ENCODE measurements at places on chromosomes 12 and 14.
A peak's percentile ranks its signal among the peaks of the same experiment; 100 is the strongest.

- no peak for DNase-seq
These were observed 7.5 kb downstream of the CCDC88C start for GRCh38 chr14:91409928-91410718.

DNA sequence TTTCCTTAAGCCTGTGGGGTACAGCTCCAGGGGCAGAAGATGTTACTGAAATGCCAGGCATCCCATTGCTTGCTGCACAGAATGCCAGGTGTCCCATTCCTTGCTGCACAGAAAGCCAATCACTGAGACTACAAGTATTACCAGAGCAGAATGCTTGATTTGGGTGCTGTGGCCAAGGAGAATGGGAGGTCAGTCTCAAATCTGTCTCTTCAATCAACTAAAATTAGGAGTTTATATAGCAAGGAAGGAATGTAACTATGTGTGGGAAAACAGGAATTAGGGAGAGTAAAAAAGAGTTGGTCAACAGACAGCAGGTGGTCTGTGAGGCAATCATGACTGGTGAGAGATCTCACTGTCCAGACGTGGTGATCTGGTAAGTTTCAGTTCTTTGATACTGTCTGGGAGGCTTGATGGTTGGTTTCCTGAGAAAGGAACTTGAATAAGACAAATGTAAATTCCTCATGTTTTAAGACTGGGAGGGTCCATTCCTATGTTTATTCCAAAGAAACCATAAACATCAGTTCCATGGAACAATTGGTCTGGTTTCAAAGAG, 31.2 kb upstream of the VASH1 start:
- no peak for DNase-seq

DNA sequence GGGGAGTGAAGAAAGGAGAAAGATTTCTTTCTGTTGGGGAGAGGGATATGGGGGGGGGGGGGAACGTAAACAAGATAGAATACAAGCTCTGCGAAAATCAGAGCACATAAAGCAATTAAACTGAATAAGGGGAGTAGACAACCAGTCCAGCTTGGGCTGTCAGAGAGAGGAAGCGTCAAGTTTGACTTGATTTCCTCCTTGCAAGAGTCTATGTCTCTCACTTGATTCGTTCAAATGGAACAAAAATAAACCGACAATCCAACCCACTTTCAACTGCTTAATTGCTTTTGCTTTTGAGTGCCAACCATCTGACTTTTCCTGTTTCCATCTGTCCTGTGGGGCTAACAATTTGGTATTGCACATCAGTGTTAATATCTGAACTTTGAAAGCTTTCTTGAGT, 942 bp downstream of the SYT1 start:
- DNase-seq: no peak

- DNase-seq: no peak
These were observed 8.5 kb upstream of the PTPRB start for GRCh38 chr12:70645494-70646317.

- DNase-seq: no peak
These were observed 2.0 kb downstream of the TPI1 start for GRCh38 chr12:6869049-6870021.

DNA sequence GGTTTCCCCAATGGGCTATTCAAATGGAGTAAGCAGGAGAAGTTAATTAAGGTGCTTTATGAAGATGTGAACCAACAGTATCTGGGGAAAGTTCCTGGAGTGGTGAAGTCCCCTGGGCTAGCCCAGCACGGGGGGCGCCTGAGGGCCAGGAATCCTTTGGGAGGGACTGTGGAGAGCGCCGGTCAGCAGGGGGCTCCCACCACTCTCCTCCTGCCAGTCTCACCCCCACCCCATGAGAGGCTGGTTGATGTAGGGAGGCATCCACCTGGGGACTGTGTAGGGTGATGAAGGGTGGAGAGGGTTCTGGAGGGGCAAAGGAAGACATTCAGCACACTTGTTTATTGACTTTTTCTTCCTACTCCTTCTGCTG, 4.4 kb downstream of the CEBPE start:
- no peak for DNase-seq

DNA sequence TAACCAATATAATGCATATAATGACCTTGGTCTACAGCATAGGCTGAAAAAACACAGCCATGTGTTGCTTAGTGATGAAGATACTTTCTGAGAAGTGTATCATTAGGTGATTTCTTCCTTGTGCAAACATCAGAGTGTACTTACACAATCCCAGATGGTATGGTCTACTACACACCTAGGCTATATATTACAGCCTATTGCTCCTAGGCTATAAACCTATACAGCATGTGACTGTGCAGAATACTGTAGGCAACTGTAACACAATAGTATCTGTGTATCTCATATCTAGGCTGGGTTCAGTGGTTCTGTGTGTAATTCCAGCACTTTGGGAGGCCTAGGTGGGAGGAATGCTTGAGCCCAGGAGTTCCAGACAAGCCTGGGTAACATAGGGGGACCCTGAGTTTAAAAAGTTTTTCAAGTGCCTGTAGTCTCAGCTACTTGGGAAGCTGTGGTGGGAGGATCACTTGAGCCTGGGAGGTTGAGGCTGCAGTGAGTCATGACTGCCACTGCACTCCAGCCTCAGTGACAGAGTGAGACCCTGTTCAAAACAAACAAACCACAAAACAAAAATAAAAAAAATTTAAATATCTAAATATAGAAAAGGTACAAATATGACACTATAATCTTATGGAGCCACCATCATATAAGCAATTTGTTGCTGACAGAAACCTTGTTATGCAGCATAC, 66.6 kb downstream of the GRIP1 start:
- DNase-seq: no peak

GRCh38 chr14:76086636-76087035, 65.1 kb upstream of the GPATCH2L start:
- no peak for DNase-seq

DNA sequence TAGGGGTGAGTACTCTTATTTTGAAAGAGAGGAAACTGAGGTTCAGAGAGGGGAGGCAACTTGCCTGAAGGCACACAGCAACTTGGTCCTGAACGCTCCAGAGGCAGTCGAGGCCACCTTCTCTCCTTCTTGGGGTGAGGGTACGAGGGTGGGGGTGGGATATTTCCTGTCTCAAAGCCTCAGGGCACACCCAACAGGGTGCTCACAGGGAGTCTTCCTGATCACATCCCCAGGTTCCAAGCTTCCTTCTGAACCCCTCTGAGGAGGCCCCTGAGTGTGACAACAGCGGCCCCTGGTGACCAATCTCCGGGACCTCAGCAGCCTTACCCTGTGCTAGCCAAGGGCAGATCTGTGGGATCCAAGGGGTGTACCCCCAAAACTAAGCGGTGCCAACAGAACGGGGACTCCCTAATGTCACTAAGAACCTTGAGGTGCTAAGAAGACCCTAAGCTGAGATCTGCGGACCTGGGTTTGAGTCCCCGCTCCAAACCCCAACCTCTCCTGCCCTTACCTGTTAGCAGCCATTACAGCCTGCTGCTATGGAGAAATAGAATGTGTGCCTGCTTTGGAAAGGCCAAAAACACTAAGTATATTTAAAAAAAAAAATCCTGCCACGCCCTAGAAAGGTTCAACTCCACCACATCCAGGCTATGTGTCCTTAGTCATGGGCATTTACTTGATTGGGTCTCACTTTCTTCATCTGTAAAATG, 57.9 kb downstream of the TRPV4 start:
- peak; percentile 4 for DNase-seq

GRCh38 chr14:101360054-101360911, 201.0 kb upstream of the DIO3 start:
- no peak for DNase-seq

GRCh38 chr12:24991209-24992049, 42.5 kb upstream of the BCAT1 start:
- peak; percentile 30 for DNase-seq

- no peak for DNase-seq
These were observed 20.7 kb upstream of the TUBA1C start for GRCh38 chr12:49244176-49244575.

- DNase-seq: no peak
These were observed 1.6 kb upstream of the NDRG2 start for GRCh38 chr14:21026274-21026987.

DNA sequence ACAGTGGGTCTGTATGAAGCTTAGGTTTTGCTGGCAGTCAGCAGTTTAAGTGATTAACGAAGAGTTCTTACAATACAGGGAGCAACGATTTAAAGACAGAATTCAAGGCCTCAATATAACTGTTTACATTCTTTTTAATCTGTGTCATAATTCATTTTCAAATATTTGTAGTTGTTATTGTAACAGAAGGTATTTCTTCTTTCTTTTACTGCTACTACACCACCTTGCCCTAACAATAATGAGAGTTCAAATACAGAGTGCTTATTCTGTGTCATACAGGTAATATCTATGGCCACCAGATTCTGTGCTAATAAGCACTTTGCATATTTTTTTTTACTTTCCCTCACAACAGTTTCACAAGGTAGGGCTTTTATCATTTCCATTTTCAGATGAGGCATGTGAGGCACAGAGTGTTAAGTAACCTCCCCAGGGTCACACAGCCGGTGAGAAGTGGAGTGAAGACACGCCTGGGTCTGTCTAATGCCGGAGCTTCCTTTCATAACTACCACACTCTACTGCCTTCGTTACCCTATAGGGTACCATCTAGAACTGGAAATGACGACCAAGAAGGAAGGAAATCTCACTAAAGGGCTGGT, 81.9 kb downstream of the PELI2 start:
- DNase-seq: no peak

DNA sequence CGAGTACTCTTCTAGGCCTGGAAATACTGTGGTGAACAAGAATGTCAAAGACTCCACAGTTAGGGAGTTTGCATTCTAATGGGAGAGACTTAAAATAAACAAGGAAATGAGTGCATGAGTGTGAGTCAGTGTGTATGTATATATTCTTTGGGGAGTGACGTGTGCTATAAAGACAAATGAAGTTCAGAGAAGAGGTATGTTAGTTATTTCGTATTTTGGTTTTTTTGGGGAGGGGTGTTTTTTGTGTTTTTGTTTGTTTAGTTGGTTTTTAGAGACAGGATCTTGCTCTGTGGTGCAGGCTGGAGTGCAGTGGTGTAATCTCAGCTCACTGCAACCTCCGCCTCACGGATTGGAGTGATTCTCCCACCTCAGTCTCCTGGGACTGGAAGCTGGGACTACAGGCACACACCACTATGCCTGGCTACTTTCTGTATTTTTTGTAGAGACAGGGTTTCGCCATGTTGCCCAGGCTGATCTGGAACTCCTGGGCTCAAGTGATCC, 74.3 kb downstream of the SRGAP1 start:
- DNase-seq: no peak

GRCh38 chr12:111411185-111411764, 5.6 kb downstream of the SH2B3 start:
- DNase-seq: no peak

DNA sequence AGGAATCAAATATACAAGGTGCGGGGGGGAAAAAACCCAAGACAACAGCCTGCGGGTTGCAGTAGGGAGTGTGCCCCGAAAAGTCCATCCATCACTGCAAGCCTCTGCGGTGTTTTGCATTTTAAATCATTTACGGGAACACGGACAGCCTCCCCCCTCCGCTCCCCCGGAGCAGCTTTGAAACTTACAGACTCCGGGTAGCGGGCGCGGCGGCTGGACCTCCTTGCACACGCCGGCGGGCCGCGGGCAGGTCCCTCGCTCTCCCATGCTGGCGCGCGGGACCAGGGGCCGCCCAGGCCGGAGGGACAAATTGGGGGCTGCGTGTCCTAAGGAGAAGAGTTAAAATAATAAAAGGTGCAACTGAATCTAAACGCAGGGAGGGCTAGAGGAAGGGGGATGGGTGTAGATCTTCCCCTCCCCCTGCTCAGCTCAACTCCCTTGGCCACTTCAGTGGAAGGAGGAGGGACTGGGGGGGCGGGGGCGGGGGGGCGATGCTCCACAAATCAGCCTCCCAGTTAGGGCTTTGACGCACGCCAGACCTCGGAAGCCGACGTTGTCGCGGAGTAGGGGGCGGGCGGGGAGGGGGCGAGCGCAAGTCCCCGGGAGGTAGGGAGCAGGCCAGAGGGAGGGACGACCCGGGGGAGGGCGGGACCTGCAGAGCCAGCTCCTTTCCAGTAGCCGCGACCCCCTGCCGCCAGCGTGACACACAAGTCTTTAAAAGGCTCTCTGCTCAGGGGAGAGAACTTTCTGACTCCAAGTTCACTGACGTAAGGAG, at the start of gene KCNJ8:
Gene KCNJ8, minus strand, starts transcription at position 349 of the 775 bp plus-strand sequence. CDS start 1,090 bp downstream, outside the sequence.
- no peak for DNase-seq

GRCh38 chr12:54162741-54163140, 26.0 kb downstream of the SMUG1 start:
- no peak for DNase-seq

DNA sequence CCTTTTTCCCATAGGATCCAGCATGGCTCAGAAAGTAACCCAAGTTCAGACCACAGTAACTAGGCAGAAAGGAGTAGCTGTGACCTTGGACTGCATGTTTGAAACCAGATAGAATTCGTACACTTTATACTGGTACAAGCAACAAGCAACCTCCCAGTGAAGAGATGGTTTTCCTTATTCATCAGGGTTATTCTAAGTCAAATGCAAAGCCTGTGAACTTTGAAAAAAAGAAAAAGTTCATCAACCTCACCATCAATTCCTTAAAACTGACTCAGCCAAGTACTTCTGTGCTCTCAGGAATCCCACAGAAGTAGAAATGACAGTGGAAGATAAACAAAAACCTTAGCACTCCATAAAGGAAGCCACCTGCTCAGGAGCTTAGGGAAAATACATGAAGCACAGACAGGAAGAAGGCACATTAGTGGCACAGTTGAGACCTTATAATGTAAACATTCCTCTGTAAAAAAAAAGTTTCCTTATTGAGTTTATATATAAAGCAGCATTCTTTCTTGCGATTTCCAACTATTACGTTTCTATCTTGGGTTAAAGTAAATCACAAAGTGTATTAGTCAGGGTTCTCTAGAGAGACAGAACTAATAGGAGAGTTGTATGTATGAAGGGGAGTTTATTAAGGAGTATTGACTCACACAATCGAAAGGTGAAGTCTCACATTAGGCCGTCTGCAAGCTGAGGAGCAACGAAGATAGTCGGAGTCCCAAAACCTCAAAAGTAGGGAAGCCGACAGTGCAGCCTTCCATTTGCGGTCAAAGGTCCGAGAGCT, 398.4 kb downstream of the DAD1 start:
- DNase-seq: no peak

GRCh38 chr12:42468921-42469320, 120.6 kb downstream of the PRICKLE1 start:
- no peak for DNase-seq

DNA sequence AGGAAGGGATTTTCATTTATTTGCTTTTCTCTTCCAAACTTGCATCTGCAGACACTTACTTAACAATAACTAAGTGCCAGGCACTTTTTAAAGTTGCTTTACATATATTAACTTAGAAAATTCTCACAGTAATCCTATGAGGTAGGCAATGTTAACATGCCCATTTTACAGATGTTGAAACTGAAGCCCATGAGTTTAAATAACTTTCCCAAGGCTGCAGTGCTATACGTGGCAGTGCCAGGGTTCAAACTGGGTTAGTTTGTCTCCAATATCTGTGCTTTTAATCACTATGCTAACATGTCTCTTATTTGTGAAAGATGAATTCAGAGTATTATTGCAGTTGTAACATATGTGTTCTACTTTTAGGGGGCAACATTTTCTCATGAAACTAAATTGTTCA, 29.9 kb downstream of the PUS7L start:
- DNase-seq: no peak

DNA sequence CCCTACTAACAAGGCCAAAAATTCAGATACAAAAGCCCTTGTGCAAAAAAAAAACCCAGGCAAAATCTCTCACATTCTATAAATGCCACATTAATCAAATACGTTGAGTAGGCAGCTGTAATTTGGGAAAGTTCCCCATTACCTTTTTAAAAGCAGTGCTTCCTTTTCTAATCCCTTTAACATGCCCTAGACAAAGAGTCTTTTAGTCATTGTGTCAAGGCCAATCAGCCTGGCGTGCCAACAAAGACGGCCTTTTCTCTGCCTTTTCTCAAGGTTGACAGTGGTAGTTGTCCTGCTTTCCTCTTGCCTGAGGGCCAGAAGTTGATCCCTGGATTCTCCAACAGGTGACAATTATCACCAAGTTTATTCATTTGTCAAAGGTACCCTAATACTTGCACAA, 62.5 kb upstream of the METAP2 start:
- no peak for DNase-seq

All from cerebellar nuclear complex (tissue), 1 donor.